ENCODE measurements at places on chromosomes 2 and 18. TPM values are rescaled to one million over a fixed set of nuclear protein-coding genes. Genes with fewer than 3 reads are reported as not detected.

DNA sequence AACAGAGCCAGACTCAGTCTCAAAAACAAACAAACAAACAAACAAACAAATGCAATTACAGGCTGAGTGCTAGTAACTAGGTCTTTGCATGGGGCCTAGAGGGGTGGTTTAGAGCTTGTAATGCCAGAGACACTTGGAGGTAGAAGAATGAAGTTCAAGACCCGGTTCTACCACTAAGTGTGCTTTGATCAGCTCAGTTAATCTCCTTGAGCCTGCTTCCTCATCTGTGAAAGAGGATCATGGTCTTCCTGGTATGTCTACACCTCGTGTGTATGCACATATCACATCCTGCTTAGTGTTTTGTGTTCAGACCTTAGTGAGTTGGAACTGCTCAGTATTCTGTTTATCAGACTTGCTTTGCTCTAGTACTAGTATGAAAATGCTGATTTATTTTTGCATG is 4.8 kb upstream of the ATP6V1C2 start:
- DNase-seq: no peak
- H3K4me3 ChIP-seq: no peak overlapping the region
- peaks cover 17% of the 10 kb centered on the region for H3K27me3 ChIP-seq
- no peaks in the 10 kb centered on the region for H3K36me3 ChIP-seq
- no peak overlapping the region for H3K27ac ChIP-seq
- H3K4me1 ChIP-seq: no peaks in the 10 kb centered on the region

DNA sequence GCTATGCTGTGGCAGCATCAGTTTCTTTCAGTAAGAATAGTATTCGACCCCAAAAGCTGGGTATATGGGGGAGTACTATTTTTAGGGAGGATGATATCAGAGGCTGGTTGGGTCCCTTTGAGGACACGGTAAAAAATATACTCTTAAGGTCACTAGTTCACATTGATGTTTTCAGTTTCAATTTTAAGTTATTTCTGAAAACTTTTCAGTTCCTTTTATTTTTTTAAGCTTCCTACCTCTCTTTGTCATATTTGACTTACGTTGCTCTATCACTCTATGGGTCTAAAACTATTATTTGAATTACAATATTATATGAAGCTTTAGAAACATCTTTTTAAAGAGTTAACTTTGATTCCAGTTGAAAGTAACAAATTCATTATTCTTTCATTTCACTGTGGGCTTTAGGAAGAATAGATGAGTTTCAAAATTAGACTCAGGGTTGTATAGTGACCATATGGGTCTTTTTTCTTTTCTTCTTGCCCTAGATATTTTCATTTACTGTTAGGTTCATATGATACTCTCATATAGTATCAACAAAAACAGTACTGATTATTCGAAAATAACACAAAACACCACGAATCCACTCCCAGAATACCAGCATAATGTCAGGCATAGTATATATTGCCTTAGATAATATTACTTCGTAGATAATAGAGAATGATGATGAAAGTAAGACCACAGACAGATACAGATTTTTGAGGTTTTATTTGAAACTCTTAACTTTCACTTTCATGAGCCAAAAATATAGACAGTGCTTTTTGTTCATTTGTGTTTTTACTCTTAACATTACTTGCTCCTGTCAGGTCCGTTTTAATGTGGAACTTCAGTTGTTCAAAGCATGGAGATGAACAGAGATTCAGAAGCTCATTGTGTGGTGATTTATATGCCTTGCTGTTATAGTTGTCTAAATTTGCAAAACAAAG is 9.8 kb downstream of the RMDN2 start:
- no peaks in the 10 kb centered on the region for H3K4me1 ChIP-seq
- no peaks in the 10 kb centered on the region for H3K27me3 ChIP-seq
- no peak overlapping the region for H3K27ac ChIP-seq
- H3K36me3 ChIP-seq: no peaks in the 10 kb centered on the region
- DNase-seq: no peak

DNA sequence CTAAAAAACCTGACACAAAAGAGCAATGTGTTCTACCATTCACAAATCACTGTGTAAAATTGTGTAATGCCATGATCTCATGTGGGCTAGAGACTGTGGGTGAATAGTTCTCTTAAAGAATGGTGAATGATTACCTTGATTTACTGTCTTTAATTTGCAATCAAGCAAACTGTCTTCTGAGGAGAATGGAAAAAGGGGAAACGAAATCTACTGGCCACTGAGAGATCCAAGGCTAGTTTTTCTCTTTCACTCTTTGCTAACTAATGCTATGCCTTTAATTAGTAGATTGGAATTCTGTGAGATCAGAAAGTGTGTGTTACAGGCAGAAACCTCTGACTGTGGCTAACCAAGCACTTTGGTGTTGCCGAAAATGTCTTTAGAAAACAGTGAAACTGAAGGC is 422.7 kb downstream of the TGIF1 start:
- H3K27ac ChIP-seq: no peak overlapping the region
- H3K4me1 ChIP-seq: peaks cover 26% of the 10 kb centered on the region
- H3K27me3 ChIP-seq: no peaks in the 10 kb centered on the region
- no peaks in the 10 kb centered on the region for H3K36me3 ChIP-seq
- H3K4me3 ChIP-seq: no peak overlapping the region

DNA sequence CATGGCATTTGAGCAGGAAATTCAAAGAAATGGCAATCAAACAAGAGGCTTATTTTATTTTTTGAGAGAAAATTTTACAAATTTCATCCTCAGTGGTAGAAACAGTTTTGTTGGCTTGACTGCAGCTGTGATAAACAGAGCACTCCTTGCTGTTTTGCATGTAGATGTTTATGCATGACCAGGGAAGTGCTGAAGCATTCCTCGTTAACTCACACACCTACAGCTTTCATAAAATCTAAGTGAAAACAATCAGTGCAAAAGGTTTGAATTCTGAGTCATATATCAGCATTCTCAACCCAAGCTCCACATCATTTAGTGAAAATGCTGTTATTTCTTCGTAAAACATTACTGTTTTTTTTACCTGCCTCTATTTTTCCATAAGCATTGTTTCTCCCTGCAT is 146.6 kb upstream of the CCDC68 start:
- no peaks in the 10 kb centered on the region for H3K27me3 ChIP-seq
- H3K4me1 ChIP-seq: no peaks in the 10 kb centered on the region
- H3K27ac ChIP-seq: no peak overlapping the region

DNA sequence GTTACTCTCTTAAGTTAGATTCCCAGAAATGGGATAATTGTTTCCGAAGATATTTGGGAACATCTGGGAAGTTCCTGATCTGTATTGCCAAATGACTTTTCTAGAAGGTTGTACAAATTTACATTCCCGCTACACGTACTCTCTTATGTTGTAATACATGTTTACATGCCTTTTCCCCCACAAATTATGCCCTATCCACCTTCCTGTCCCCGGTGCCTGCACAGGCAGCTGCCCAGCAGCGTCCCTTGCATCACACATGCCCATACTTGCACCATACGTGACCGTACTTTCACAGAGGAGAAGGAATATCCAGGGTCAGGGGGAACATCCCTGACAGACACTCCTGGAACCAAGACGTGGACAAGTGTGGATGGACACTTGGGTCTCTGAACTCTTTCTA is 24.2 kb upstream of the KLF11 start:
- H3K36me3 ChIP-seq: no peaks in the 10 kb centered on the region
- no peaks in the 10 kb centered on the region for H3K27me3 ChIP-seq
- H3K27ac ChIP-seq: no peak overlapping the region
- no peak overlapping the region for H3K4me3 ChIP-seq
- DNase-seq: no peak

DNA sequence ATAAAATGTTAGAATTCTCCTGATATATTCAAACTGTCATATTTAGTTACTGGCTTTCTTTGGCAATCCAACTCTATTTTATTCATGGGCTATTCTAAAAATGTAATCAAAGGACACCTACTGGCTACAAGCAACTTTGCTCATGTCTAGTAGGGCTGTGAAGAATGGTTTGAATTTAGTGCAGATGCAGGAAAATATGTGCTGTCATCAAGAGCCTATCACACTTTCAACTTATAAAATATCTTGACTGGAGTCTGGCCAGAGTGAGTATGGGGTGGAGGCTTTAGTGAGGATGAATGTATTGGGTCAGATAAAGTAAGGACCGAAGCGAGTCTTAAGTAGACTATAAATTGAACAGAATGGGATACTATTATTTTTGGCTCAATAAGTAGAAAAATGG is 343.4 kb upstream of the SPRED2 start:
- no peaks in the 10 kb centered on the region for H3K4me1 ChIP-seq
- H3K27me3 ChIP-seq: no peaks in the 10 kb centered on the region
- no peak overlapping the region for H3K27ac ChIP-seq
- H3K4me3 ChIP-seq: no peak overlapping the region
- no peak for DNase-seq

- H3K4me1 ChIP-seq: no peaks in the 10 kb centered on the region
- DNase-seq: no peak
These were observed 596.0 kb downstream of the BCL11A start for GRCh38 chr2:59957504-59957903.

- no peak overlapping the region for H3K27ac ChIP-seq
- H3K27me3 ChIP-seq: no peaks in the 10 kb centered on the region
- H3K4me1 ChIP-seq: no peaks in the 10 kb centered on the region
- no peak overlapping the region for H3K4me3 ChIP-seq
- H3K36me3 ChIP-seq: no peaks in the 10 kb centered on the region
These were observed 116.3 kb upstream of the SERPINE2 start for GRCh38 chr2:224155371-224155770.

GRCh38 chr18:45228796-45229388 is 386.4 kb upstream of the SLC14A2 start:
- DNase-seq: no peak
- no peaks in the 10 kb centered on the region for H3K4me1 ChIP-seq
- no peaks in the 10 kb centered on the region for H3K27me3 ChIP-seq
- no peak overlapping the region for H3K27ac ChIP-seq
- no peak overlapping the region for H3K4me3 ChIP-seq

DNA sequence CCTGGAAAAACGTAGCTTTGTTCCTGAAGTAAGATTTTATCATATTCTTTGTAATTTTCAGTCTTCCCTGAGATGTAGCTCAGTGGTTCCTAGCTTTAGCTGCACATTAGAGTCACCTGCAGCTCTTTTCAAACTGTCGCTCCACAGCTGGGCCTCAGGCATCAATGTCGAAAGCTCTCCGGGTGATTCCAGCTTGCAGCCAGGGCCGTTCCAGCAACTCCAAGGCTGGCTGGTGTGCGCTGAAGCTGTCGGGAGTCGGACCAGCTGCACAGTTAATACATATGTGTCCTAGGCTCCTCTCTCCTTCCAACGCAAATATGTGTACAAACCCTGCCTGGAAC is 609 bp upstream of the ZNF2 start:
- H3K4me1 ChIP-seq: peaks cover 25% of the 10 kb centered on the region
- no peaks in the 10 kb centered on the region for H3K27me3 ChIP-seq
- no peaks in the 10 kb centered on the region for H3K36me3 ChIP-seq
- DNase-seq: no peak

GRCh38 chr2:237427769-237428506 is 14.0 kb upstream of the COL6A3 start:
- no peak overlapping the region for H3K4me3 ChIP-seq
- peaks cover 6% of the 10 kb centered on the region for H3K27me3 ChIP-seq
- H3K4me1 ChIP-seq: peaks cover 3% of the 10 kb centered on the region
- DNase-seq: no peak
- no peak overlapping the region for H3K27ac ChIP-seq

- H3K27ac ChIP-seq: no peak overlapping the region
- H3K4me1 ChIP-seq: peaks cover 14% of the 10 kb centered on the region
- no peaks in the 10 kb centered on the region for H3K27me3 ChIP-seq
- no peak overlapping the region for H3K4me3 ChIP-seq
- no peak for DNase-seq
These were observed 51.8 kb downstream of the SH3RF3 start for GRCh38 chr2:109180786-109181185.

DNA sequence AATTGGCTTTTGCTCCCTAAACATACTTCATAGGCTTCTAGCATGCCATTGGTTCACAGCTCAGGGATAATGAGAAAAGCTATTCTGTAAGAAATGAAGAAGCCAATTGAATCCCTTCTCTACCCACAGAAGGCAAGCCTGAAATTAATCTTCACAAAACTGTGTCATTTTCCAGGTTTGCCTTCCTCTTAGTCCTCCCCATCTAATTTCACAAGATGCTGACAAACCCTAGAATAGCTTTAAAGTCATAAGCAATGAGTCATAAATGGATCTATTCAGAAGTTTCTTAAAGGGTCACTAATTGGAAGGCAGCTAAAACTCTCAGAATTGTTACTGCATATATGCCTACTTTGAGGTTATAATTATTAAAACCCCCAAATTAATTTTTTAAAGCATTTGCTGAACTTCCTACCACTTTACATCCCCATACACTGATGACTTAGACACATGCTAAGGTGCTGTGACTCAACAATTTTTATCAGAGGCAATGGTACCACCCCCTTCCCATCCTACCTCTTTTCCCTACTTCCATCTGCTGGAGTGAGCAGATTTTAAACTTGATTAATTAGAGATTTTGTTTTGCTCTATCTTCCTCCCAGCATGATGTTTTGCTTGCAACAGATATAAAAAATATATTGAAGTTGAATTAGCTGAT is 51.3 kb upstream of the NABP1 start:
- no peak overlapping the region for H3K4me3 ChIP-seq
- peaks cover 37% of the 10 kb centered on the region for H3K4me1 ChIP-seq
- no peaks in the 10 kb centered on the region for H3K36me3 ChIP-seq
- H3K27me3 ChIP-seq: no peaks in the 10 kb centered on the region
- peak overlapping the region; percentile 29 for H3K27ac ChIP-seq

DNA sequence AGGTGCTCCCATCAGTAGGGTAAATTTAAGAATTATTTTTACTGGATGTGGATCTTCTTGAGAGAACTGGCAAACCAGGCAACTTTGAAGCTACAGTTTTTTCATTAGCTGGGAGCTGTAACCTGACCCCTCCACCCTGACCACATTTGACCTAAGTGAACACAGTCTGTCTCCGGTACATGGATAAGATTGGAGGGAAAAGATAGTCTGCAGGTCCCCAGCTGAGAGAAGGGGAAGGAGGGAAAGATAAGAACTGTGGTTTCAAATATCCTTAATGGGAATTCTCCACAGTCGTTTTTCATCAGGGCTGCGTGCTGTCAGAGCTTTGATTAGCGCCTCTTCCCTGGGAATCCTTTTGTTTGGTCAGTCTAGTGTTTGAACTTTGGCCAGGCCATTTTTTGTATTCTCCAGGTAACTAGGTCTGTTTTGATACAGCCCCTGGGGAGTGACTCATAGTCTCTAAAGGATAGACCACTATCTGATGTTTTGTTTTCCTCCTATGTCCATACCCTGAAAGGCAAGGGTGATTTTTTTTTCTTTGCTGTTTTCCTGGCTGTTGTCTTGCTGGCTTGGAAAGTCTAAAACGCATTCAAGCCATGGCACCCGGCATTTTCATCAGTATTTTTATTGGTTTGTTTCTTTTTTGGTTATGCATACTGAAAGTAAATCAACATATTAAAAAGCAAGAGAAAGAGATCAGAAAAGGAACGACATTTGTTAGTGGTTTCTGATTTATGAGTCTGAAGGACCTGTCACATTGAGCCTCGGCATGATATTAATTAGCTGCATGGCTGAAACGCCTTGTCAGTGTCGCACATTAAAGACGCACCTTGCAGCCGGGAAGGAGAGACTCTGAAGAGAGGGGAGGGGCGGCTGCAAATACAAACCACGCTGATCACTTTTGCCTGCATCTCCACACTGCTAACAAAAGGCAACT is 183.4 kb upstream of the FN1 start:
- no peak overlapping the region for H3K27ac ChIP-seq
- H3K4me1 ChIP-seq: peaks cover 18% of the 10 kb centered on the region
- no peak for DNase-seq
- H3K36me3 ChIP-seq: no peaks in the 10 kb centered on the region
- no peaks in the 10 kb centered on the region for H3K27me3 ChIP-seq

Gene SERPINB2
- total RNA-seq: 1.1 TPM

Gene FAM237A
- total RNA-seq: not detected

Gene IL36B
- not detected for total RNA-seq

Gene PARD6G
- total RNA-seq: 7.1 TPM

Gene RHOB
- 116 TPM for total RNA-seq

Gene CERKL
- 1.3 TPM for total RNA-seq

Gene BMP10
- not detected for total RNA-seq
